ENCODE measurements at places on chromosomes 2 and 18.

- DNase-seq, result peak; percentile 97
These were observed 37.4 kb downstream of the SH3BP4 start for GRCh38 chr2:234989183-234989701.

DNA sequence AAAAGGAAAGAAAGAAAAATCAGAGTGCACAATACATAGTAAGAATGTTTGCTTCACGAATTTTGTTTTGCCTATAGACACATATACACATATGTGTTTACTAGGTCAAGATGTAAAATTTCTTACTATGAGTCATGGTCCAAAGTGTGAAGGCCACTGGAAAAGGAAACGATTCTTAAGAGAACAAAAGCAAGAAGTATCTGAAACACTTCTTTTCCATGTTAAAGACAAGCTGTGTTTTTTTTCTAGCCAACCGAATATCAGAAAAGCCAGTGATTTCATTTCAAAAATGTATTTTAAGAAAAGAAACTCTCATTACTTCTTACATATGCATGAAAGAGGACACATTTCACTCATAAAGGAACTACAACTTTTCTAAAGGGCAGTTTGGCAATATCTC is 24.9 kb downstream of the PECR start:
- DNase-seq, result no peak

GRCh38 chr2:201971531-201972228 is 62.0 kb upstream of the FZD7 start:
- DNase-seq, result no peak

DNA sequence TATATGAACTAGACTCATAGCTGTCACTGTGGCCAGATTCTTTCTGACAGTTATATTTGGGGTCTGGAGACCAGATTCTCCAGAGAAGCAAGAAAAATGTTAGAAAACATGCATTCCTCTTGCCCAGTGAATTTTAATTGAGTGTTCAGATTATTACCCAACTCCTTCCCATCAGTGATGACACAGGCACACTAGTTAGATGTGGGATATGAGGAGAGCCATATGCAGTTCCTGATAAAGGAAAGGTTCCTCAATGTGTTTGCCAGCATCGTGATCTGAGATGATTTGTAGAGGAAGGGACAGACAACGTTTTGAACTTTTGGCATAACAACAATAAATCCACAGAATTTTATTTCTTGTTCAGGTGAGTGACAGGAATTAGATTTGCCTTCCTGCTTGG is 308.6 kb downstream of the PIEZO2 start:
- DNase-seq, result no peak

DNA sequence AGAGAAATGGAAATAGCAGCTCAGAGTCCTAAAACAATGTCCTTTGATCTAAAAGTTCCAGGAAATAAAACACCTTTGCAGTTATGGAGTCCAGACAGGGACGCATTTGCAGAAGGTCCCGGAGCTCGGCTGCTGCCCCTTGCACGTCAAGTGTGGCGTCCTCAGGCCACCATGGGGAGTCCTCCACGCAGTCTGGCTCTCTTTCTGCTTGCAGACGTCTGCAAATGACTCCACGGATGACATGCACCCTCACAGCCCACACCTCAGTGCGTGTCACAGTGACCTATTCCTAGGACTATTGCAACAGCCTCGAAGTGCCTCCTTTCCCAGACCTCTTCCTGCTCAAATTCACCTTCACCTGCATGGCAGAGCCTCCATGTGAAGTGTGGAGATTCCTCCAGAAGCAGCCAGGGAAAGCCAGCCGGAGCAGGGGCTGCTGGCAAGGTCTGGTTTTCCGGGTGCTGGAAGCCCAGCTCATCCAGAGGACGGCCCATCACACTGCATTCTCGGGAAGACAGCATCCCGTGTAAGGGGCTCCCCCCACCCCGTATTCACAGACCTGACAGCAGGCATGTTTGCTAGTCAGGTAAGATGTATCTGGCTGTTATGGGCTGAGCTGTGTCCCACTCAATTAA is 137.7 kb downstream of the ASB1 start:
- no peak for DNase-seq

GRCh38 chr2:168466834-168467565 is 10.9 kb downstream of the CERS6 start:
- no peak for DNase-seq

GRCh38 chr18:45690975-45691815 is 32.8 kb upstream of the SLC14A1 start:
- DNase-seq, result no peak

GRCh38 chr2:120934574-120935338 is 199.1 kb downstream of the GLI2 start:
- DNase-seq, result peak; percentile 80

- DNase-seq, result no peak
These were observed 177.4 kb downstream of the FIGN start for GRCh38 chr2:163558251-163559021.

DNA sequence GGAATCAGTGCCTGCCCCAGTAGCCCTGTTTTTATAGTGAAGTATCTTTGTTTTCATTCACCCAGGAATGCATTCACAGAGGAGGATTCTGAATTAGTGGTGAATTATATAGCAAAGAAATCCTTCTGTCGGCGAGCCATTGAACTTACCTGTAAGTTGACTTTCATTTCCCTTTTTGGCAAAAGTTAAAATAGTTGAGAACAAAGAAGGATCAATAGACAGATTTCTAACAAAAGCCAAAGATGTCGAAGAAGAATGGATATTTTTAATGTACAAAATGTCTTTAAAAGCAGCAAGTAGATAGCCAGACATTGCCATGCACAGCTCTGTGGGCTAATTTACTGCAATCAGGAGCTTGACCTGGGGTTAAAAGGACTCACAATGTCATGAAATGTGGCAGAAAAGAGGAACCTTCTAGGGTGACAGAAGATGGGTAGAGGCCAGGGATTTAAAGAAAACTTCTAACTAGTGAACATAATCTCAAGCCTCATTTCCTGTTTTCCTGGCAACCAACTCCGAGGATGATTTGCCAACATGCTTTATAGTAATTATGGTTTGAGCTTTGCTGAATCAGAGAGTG is 53.8 kb upstream of the TMEM87B start:
- DNase-seq, result no peak

GRCh38 chr2:28821295-28821958 is 10.8 kb downstream of the SPDYA start:
- DNase-seq, result no peak

DNA sequence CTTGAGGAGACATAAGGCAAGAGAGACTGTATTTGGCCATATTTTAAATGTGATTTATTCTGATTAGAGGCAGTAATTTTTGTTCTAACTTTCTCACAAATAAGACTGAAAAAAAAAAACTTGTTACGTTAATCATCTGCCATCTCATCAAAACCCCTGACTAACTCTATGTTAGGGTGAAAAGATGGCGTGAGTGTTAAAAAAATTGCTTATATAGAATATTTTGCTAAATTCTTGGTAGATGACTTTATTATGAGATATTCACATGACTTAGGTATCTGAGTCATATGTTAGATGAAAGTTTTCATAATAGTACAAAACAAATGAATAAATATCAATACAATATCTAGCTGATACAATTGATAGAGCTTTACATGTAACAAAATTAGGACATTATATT is 1508.7 kb upstream of the TMEFF2 start:
- no peak for DNase-seq

GRCh38 chr2:46525522-46526155 is 46.3 kb downstream of the TMEM247 start:
- no peak for DNase-seq

- DNase-seq, result no peak
These were observed 134.6 kb downstream of the BABAM2 start for GRCh38 chr2:28025123-28025522.

GRCh38 chr2:157786663-157787363 is 89.3 kb downstream of the ACVR1 start:
- no peak for DNase-seq

DNA sequence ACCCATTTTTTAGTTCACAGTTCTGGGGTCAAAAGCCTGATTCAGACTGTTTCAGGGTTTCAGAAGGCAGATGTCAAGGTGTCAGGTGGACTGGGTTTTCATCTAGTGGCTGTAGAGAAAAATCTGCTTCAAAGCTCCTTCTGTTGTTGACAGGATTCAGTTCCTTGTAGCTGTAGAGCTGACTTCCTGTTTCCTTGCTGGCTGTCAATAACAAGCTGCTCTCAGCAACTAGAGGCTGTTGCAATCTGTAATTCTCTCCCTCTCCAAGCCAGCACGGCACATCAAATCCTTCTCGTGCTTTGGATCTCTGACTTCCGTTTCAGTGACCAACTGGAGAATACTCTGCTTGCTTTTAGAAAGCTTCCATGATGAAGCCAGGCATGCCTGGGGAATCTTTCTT is 179.4 kb downstream of the DOK6 start:
- no peak for DNase-seq

Measured in RWPE2 (cell line).